ENCODE measurements at places on chromosomes 3 and 15.

DNA sequence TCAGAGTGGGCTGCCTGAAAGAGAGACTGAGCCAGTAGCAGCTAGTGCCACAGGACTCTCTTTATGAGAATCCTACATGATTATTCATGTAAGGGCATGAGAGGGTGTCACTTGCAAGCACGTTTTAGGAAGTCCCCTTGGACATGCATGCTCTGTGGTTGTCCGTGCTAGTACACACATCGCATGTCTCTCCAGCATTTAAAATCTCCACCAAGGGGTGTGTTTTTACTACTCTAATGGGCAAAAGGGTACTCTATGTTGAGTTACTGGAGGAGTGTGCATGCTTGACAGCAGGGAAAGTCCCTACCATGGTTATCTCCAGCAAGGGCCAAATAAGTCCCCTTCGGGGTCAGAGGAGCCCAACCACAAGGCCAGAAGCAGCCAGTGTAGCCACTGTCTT lies 70.7 kb downstream of the DCLK3 start:
- no peak for DNase-seq

DNA sequence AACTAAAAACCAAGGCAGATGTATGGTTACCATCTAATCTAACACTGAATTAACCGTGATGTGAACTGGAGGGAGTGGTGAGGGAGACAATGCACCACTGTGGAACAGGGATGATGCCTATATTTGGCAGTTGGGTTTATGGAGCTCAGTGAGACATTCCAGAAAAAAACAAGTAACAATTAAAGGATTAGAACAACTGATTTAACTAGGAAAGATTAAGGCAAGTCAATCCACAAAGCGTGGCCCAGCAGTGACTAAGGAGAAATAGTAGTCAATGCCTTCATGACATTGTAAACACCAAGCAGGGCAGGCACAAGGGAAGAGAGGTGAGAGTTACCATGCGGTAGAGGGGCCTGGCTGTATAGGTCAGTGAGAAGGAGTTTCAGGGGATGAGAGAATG lies 38.1 kb downstream of the CHAC1 start:
- DNase-seq, result no peak

DNA sequence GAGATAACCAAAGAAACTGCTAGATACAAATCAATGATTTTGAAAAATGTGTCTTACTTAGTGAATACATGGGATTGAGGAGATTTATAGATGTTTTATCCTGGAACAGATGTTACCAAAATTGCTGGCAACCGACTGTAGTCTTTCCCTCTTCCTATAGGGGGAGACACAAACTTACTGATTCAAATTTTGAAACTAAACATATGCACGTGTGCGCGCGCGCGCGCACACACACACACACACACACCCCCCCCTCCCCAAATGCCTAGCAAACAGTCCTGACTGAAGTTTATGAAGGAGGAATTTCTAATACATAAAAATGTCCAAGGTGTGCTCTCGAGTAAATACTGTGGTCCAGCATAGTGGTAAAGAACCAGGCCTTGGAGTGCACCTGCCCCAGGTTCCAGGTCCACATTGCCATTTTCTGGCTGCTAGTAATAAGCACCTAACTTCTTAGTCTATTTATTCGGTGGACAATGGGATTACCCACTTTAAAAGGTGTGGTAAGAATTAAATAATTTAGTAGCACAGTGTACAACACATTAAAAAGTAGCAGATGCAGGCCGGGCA lies 18.5 kb upstream of the C3orf62 start:
- peak; percentile 8 for DNase-seq

GRCh38 chr15:32838338-32838737 lies 120.5 kb downstream of the GREM1 start:
- DNase-seq, result no peak

DNA sequence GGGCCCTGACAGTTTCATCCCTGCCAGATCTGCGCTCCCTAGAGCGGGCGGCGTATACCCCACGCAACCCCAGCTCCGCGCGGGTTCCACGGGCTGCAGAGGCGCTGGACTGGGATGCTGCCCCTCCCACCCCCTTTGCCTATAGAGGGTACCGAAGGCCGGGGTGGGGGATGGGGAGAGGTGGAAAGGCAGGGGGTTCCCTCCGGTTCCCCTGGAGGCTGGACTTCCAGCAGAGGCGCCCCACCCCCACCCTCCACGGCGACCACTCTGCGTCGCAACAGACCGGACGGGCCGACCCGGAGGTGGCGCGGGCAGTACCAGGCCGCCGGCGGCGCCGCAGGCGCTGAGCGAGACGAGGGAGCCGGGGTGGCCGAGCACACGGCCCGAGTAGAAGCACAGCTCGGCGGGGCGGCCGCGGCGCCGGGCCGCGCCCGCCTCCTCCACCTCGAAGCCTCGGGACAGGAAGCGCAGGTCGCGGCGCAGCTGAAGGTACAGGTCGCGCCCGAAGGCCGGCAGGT lies 995 bp downstream of the ADAMTS17 start:
- no peak for DNase-seq

- no peak for DNase-seq
Measured at GRCh38 chr15:67559158-67559557, 16.7 kb downstream of the MAP2K5 start.

DNA sequence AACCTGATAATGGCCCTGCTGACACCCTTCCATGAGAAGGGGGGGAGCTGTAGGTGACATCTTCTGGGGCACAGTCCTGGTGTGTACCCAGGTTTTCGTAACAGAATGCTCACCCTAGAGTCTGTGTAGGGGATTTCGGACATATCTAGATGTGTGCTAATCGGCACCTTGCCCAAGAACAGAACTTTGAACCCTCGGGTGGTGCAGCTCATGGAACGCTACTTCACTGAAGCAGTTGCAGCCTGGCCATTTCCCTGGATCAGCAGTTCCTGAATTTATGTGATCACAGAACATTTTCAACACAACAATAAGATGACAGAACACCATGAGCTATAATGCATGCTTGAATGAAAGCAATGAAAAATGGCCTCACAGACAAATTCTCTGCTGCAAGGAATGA lies 57.5 kb upstream of the MUC13 start:
- no peak for DNase-seq

DNA sequence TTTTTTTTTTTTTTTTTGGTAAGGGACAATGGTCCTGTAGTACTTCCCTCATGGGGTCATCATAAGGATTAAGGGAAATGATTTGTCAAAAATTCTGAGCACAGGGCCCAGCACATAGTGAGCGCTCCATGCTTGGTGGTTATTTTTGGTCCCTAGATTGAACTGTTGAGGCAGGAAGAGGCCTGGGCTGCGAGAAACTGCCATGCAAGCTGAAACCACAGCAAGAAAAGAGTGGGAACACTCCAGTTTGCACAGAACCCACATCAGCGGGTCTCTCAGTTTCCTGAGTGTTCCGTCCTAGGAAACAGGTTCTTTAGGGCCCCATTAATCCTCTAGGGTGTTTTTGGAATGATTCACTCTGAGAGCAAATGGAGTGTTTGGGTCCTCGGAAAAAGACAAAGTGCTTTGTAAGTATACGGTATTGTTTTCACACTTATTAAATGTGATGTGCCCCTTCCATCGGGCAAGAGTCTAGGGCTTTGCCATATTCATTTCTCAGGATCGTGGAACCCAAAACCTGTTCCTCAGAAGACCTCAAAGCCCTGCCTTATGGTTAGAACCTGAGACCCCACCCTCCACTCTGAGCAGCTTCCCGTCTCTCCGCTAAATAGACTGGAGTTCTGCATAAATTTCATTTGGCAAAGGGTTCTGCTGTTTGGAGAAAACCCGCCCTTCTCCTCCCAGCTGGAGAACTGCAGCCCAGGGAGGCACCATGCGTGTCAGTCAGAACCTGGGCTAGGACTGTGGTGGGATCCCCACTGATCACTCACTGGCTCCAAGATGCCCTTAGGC lies 60.4 kb downstream of the SPSB4 start:
- DNase-seq, result no peak

- no peak for DNase-seq
Measured at GRCh38 chr3:135645541-135645940, 320.0 kb upstream of the PPP2R3A start.

GRCh38 chr3:17367171-17367570 lies 375.3 kb downstream of the TBC1D5 start:
- DNase-seq, result no peak

- no peak for DNase-seq
Measured at GRCh38 chr15:69533522-69533921, 80.9 kb downstream of the RPLP1 start.
